H9 (cell line): ENCODE measurements at places on chromosomes 5 and 9.
A peak's percentile ranks its signal among the peaks of the same experiment; 100 is the strongest.

DNA sequence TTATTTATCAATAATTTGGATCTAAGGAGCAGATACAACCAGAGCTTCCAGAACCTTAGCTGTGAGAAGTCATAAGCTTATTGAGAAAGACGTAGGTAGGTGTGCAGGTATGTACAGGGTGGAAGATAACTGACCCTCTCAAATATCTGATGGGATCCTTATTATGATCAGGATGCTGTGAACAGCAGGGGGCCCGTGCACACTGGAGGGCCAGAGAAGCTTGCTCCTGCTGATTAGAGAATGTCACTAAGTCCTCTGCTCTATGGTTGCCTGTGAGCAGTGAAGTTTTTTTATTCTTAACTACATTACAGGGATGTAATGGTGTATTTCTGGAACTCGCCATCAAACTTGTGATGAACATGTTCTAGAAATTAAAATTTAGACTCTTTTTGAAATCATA, 108.9 kb upstream of the POU5F2 start:
- no peak overlapping the region for H3K4me3 ChIP-seq
- H3K27me3 ChIP-seq: no peaks in the 10 kb centered on the region
- H3K4me1 ChIP-seq: no peaks in the 10 kb centered on the region
- DNase-seq: no peak
- H3K27ac ChIP-seq: no peak overlapping the region
- H3K36me3 ChIP-seq: peaks cover 4% of the 10 kb centered on the region; the same call in 1 of the 2 replicates

- H3K27me3 ChIP-seq: no peaks in the 10 kb centered on the region
- H3K27ac ChIP-seq: no peak overlapping the region
- H3K4me1 ChIP-seq: no peaks in the 10 kb centered on the region
- no peaks in the 10 kb centered on the region for H3K36me3 ChIP-seq
- H3K4me3 ChIP-seq: no peak overlapping the region
Measured at GRCh38 chr5:169648725-169649310, 11.7 kb downstream of the DOCK2 start.

DNA sequence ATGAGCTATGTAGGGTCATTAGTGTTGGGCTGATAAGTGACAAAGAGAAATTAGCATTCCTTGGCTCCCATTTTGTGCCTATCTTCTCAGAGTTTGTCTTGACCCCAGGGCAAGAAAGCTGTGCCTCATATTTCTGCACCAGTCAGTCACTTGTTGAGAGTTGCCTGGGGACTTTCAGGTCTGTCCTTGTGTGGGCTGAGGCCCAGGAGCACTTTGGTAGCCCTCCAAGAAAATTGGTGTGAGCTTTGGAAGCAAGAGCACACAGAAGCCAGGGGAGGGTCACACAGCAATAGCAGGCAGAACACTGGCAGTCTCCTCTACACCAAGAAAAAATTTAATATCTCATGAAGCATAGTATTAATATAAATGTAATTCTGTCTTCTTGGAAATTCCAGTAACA, 239.9 kb downstream of the NPR3 start:
- no peak overlapping the region for H3K27ac ChIP-seq
- no peak for DNase-seq
- no peak overlapping the region for H3K4me3 ChIP-seq
- no peaks in the 10 kb centered on the region for H3K27me3 ChIP-seq
- peaks cover 15% of the 10 kb centered on the region for H3K36me3 ChIP-seq

DNA sequence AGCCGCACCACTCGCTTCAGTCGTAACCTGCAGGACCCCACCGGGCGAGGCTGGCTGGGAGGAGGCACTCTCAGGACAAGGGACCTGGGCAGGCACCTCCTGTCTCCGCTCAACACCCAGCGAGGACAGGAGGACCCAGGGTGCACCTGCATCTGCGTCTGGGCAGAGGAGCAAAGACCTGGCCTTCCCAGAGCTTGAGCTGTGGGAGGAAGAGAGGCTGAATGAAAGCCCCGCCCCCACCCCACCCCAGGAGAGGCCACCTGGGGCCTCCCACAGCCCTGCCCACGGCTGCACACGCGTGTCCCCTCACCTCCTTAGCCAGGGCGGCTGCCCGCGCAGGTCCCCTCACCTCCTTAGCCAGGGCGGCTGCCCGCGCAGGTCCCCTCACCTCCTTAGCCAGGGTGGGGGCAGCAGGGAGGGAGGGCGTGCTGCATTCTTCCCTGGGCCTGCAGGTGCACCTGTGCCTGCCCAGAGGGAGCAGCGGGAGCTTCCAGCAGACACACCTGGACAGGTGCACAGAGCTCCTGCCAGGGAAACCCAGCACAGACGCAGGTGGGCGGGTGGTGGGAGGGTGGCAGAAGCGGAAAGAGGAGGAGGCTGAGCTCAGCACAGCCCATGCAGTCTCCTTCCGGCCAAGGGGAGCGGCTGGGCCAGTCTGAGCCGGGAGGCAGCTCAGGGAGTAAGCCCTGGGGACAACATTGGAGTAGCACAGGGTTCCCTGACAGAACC, 18.5 kb upstream of the SLC12A7 start:
- H3K4me3 ChIP-seq: no peak overlapping the region
- H3K27ac ChIP-seq: no peak overlapping the region
- H3K27me3 ChIP-seq: no peaks in the 10 kb centered on the region
- peak; percentile 62 for DNase-seq

GRCh38 chr9:5626727-5627634, 1.9 kb upstream of the RIC1 start:
- H3K27me3 ChIP-seq: no peaks in the 10 kb centered on the region
- no peak overlapping the region for H3K27ac ChIP-seq
- H3K4me1 ChIP-seq: no peaks in the 10 kb centered on the region
- no peaks in the 10 kb centered on the region for H3K36me3 ChIP-seq
- no peak for DNase-seq
- peak overlapping the region; percentile 61; the same call in 2 of the 3 replicates for H3K4me3 ChIP-seq

DNA sequence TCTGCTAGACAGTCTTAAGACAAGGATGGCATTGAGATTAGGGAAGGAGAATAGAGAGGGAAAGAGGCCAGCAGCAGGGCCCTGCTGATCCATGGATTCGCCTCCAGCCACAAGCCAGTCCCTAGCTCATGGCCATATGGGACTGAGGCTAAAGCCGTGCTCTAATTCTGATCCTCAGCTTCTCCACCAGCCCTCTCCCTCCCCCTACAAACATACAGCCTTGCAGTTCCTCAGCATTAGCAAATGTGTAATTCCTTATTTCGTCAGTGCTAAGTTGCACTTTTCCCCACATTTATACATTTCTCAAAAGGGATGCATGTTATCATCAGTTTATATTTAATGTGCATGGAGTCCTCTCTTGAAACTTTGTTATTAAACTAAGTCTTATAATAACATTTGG, 34.8 kb downstream of the ZNF462 start:
- H3K4me1 ChIP-seq: peaks cover 15% of the 10 kb centered on the region
- H3K36me3 ChIP-seq: peaks cover 58% of the 10 kb centered on the region

- no peaks in the 10 kb centered on the region for H3K36me3 ChIP-seq
- peaks cover 4% of the 10 kb centered on the region; the same call in 1 of the 2 replicates for H3K4me1 ChIP-seq
- H3K4me3 ChIP-seq: no peak overlapping the region
- DNase-seq: peak; percentile 37
Measured at GRCh38 chr9:105064248-105065097, 136.5 kb upstream of the ABCA1 start.

DNA sequence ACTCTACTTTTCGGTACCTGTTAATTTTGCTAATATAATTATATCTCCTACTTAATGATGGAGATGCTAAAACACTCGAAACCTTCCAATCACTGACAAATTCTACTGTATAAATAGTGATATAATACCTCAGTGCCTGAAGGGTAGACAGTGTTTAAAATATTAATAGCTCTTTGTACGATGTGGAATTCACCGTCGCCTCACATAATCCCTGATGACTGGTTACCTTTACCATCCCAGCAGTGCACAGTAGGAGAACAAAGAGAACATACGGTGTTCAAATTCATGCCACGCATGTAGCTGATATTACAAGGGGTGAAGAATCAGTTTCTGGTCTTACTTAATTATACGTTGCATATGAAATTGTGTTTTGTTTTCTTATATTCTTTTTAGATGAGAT, 506.7 kb downstream of the CTNND2 start:
- H3K4me1 ChIP-seq: no peaks in the 10 kb centered on the region
- no peak overlapping the region for H3K27ac ChIP-seq
- no peak for DNase-seq
- H3K36me3 ChIP-seq: no peaks in the 10 kb centered on the region
- no peak overlapping the region for H3K4me3 ChIP-seq

DNA sequence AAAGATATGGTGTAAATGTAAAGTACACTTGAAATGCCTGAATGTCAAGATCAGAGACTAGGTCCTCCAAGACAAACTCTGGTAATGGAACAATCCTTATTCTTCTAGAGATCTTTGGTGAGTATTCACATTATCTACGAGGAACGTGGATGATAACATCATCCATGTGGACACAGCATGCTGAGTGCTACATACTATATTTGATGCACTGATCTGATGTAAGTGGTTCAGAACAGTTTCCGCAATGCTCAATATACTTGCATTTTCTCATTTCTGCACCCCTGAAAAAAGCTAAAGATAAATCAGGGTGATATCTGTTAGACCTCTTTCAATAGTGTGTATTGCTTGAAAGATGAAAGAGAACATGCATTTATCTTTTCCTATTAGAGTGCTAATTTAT, 226.8 kb downstream of the EFNA5 start:
- no peaks in the 10 kb centered on the region for H3K4me1 ChIP-seq
- no peaks in the 10 kb centered on the region for H3K27me3 ChIP-seq
- no peak for DNase-seq

- no peaks in the 10 kb centered on the region for H3K4me1 ChIP-seq
- no peaks in the 10 kb centered on the region for H3K36me3 ChIP-seq
- peaks cover 3% of the 10 kb centered on the region; the same call in 1 of the 2 replicates for H3K27me3 ChIP-seq
- DNase-seq: peak; percentile 79
- H3K4me3 ChIP-seq: peak overlapping the region; percentile 91
Measured at GRCh38 chr5:132293066-132293991, 865 bp upstream of the SLC22A4 start.

GRCh38 chr9:21316860-21317259, 11.7 kb upstream of the IFNA5 start:
- H3K4me1 ChIP-seq: no peaks in the 10 kb centered on the region
- DNase-seq: no peak
- no peaks in the 10 kb centered on the region for H3K36me3 ChIP-seq
- no peak overlapping the region for H3K27ac ChIP-seq

GRCh38 chr5:127785098-127785927, 82.1 kb downstream of the CCDC192 start:
- no peaks in the 10 kb centered on the region for H3K36me3 ChIP-seq
- no peak for DNase-seq
- no peaks in the 10 kb centered on the region for H3K27me3 ChIP-seq
- H3K27ac ChIP-seq: no peak overlapping the region
- no peaks in the 10 kb centered on the region for H3K4me1 ChIP-seq
- H3K4me3 ChIP-seq: no peak overlapping the region

DNA sequence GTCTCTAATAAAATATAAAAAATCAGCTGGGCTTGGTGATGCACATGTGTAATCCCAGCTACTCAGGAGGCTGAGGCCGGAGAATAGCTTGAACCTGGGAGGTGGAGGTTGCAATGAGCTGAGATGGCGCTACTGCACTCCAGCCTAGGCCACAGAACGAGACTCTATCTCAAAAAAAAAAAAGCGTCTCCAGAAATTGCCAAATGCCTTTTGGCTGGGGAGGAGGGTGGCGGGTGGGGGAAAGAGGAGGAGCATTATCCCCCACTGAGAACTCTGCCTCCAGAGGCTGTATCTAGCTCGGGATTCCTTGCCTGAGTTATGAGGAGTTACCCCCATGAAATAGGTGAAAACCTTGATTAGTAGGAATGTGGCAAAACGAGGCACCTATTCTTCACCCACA, 4.8 kb downstream of the ROPN1L start:
- DNase-seq: no peak
- no peak overlapping the region for H3K4me3 ChIP-seq
- H3K4me1 ChIP-seq: peaks cover 4% of the 10 kb centered on the region; the same call in 1 of the 2 replicates
- no peak overlapping the region for H3K27ac ChIP-seq
- no peaks in the 10 kb centered on the region for H3K36me3 ChIP-seq

DNA sequence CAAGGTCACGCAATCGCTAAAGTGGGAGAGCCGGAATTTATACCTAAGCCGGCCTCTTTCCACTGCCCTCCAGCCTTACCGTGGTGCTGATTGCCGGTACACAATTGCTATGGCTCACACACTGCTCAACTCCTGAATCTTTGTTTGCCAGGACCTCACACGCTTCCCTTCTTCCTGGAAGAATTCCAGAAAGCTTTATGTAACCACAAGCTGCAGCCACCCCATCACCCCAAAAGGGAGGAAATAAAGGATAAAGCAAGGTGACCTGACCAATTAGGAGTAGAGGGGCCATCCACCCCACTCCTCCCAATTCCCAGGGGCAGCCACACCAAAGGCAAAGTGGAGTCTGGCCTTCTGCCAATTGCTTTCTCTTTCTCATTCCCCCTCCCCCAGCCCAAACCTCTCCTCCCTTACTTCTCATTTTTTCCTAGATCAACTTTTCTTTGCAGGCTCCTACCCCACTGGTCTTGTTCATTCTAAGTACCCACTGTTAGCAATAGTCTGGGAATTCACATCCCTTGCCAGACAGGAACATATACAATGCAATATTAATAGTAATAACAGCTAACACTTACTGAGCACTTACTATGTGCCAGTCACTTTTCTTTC, 18.0 kb upstream of the CDC23 start:
- H3K4me3 ChIP-seq: no peak overlapping the region
- no peak for DNase-seq
- H3K4me1 ChIP-seq: no peaks in the 10 kb centered on the region
- no peaks in the 10 kb centered on the region for H3K36me3 ChIP-seq
- H3K27ac ChIP-seq: no peak overlapping the region

DNA sequence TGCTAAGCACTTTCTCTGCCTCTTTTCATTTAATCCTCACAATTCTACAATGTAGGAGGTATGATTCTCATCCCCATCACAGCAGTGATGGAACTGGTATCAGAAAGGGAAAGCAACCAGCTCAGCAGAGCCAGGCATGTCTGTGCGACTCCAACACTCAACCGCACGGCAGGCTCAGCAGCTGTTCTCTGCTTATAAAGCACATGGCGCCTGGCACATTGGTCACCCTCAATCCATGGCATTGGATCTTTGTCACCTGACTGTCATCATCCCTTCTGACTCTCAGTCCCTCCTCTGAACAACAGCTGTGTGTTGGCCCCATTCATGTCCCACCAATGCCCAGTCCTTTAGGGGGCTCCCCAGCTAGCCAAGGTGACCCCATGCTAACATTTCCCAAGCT, 45.1 kb upstream of the HAND1 start:
- no peak overlapping the region for H3K27ac ChIP-seq
- H3K4me1 ChIP-seq: no peaks in the 10 kb centered on the region
- H3K27me3 ChIP-seq: no peaks in the 10 kb centered on the region
- H3K36me3 ChIP-seq: no peaks in the 10 kb centered on the region

GRCh38 chr5:153520137-153520536, 29.7 kb downstream of the GRIA1 start:
- H3K27me3 ChIP-seq: no peaks in the 10 kb centered on the region
- no peak for DNase-seq
- no peak overlapping the region for H3K4me3 ChIP-seq
- H3K27ac ChIP-seq: no peak overlapping the region
- H3K4me1 ChIP-seq: peaks cover 11% of the 10 kb centered on the region; the same call in 1 of the 2 replicates
- H3K36me3 ChIP-seq: 0 out of 2 replicates have a peak, but pooled peaks cover under 1% of the 10 kb centered on the region
